ENCODE measurements at places on chromosomes 2 and 18.

GRCh38 chr2:178333851-178334250 is 117.1 kb downstream of the PRKRA start:
- DNase-seq: no peak

DNA sequence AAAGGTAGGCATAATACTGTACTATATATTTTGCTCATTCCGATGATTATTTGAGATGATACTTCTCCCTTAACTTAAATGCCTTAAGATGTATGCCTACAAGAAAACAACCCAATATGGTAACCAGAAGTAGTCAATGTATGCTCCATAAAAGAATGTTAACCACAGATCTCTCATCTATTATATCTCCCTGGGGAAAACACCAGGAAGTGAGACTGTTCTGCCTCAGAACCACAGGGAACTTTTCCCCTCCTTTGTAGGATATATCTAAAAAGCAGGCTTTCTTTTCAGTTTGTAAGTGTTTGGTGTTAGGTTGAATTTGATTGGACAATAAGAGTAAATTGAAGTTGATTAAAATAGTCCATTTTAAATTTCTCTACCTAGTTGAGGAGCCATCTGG is 1160.5 kb upstream of the NXPH2 start:
- no peak for DNase-seq

DNA sequence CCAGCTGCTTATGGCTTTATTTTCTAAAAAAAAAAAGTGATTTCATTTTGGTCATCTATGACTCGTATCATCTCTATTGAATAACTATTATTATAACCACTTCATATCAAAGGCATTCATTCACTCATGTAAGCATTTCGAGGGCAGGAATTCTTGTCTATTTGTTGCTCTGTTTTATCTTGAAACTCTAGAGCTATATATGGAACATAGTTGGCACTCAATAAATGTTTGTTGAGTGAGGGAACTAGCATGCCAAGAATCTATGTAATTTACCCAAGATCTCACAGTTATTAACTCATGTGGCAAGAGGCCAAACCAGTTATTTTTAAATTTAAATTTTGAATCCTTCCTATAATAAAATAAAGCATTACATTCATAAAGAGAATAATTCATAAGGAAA is 470.1 kb downstream of the TMX3 start:
- no peak for DNase-seq

DNA sequence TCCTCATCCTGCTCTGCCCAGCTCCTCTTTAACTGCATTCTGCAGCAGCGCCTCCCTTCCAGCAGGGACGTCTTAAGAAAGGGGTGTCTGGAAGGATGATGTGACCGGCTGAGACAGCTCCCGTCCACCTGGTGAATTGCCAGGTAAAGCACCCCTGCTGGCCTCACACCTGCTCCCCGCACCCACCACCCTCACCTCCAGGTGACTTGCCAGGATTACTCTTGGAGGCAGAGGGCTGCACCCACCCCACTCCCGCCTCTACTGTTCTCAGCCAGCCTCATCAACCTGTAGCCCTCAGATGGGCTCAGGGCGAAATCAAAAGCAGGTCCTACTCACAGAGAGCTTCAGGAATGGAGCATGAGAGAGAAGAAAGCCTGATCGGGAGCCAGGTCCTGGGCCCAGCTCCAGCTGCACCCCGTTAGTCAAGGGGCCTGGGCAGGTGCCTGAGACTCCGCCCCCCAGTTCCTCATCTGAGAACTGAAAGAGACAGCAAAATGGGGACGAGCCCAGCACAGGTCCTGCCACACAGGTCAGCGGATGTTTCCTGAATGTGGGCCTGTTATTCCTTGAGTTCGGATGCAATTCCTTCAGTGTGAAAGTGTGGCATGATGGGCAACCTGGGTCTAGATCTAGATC is 5.6 kb downstream of the ADRA2B start:
- DNase-seq: no peak

GRCh38 chr2:75077909-75078308 is 119.5 kb downstream of the POLE4 start:
- no peak for DNase-seq

GRCh38 chr2:237264480-237265219 is 149.3 kb downstream of the COL6A3 start:
- DNase-seq: no peak

DNA sequence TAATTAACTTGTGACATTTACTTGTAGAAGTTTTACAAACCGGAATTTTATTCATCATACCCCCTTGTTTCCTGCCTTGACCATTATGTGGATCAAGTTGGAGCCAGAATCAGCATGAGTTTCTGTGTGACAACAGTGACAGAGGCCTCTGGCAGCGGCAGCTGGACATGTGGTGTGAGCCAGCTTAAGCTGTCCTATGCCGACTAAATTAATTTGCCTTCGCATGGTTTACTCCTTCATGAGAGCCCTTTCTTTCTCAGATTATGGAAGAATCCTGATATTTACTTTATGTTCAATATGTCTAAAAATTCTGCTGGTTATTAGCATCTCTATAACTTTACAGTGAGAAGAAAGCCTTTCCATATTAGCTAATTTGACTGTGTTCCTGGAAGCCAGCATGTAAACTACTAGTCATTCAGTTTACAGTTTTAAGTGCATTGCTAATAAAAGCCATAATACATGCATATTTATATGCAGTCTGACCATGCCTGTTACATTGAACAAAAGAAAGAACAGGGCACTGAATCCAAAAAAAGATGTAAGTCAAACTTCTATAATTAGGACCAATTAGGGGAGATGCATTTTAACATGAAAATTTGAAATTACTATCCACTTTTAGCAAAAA is 495.8 kb upstream of the ACVR2A start:
- DNase-seq: no peak

DNA sequence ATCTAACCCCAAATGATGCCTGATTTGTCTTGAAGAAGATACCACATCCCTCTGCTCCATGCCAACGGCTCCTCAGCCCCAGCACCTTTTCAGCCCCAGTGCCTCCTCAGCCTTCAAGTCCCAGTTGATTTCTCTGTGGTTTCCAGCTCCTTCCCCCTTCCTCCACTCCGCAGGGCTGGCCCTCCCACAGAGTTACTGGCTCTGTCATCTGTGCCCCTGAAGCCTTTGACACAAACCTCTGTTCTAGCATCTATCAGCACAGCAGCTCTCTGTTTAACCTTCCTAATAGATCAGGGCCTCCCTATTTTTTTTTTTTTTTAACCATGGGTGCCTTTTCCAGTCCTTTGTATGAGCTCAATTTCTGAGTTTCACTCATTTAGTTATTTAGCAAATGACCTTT is 201.3 kb upstream of the CXCR4 start:
- no peak for DNase-seq

DNA sequence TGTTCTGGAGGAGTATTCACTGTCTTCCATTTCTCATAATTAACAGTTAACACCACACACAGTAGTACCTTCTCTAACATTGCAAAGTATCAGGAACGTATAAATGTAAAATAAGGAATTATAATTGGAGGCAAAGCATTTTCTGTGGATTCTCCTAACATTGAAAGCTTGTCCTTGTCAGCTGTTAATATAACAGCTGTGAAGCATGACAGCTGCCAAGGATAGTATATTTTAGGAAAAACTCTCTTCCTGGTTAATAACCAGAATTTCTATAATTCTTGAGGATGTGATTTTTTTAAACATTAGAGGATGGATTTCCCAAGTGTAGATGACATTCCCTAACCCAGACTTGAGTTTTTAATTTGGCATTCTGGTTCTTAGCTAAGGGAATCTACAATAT is 110.3 kb downstream of the EPC2 start:
- DNase-seq: no peak

DNA sequence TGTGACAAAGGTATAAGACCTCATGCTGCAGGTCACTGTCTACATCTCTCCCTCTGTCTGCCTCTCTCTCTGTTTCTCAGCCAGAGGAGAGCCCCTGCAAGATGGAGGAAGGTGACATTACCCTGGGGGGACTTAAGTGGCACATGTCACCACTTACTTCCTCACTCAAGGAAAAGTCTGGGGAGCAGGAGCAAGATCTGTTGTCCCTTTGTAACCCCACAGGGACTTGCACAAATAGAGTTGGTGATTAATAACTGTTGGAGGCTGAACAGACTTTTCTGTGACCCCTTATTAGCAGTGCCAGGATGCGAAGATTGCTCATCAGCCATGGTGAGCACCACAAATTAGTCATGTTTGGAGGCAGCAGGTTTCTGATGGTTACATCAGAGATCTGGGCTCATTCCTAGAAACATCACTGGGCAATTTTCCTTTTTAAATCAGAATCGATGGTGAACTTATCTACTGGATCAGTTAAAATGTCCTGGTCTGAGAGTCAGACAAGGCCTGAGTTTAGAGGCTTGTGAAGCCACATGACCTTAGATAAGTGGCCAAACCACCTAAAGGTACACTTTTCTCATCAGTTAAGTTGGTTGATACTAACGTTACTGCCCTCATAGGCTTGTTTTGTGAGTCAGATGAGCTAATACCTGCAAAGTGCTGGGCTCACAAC is 81.2 kb upstream of the LTBP1 start:
- DNase-seq: no peak

DNA sequence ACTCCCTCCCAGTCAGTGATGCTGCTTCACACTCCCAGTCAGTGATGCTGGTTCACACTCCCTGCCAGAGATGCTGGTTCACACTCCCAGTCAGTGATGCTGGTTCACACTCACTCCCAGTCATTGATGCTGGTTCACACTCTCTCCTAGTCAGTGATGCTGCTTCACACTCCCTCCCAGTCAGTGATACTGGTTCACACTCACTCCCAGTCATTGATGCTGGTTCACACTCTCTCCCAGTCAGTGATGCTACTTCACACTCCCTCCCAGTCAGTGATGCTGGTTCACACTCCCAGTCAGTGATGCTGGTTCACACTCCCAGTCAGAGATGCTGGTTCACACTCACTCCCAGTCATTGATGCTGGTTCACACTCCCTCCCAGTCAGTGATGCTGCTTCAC is 34.3 kb upstream of the KCNG2 start:
- no peak for DNase-seq

DNA sequence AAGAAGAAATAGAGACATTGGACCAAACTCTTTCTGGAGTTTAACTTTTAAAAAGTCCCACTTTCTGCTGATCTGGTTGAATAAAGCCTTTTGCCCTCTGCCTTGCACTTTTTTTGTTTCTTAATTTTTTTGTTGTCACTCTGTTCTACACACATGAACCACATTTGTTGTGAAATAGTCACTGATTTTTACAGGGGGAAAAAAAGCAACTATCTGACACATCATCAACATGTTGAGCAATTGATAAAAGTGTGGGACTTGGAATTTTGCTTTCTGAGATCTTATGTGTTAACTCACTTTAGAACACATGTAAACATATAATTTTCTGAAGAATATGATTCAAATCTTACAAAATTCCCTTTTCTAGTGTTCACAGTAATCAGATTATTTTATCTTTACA is 414.8 kb upstream of the FIGN start:
- DNase-seq: no peak

GRCh38 chr2:132923787-132924186 is 253.8 kb upstream of the LYPD1 start:
- no peak for DNase-seq

DNA sequence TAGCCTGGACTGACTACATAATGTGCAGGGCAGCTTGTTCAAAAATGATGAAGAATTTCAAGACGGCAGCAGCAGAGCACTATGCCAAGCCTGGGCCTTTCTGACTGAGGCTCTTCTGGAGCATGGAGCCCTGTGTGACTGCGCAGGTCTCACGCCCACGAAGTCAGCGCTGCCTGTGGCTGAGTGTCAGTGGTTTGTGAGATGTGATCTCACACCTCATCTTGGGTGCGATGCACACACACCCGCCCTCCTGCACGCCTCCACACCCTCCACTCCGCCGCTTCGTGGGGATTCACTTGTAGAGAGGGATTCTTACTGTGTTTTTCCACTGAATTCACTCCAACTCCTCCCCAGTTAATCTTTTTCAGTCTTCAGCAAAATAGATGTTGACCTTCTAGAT is 103.9 kb downstream of the VIT start:
- DNase-seq: no peak

GRCh38 chr2:200300638-200301314 is 5.7 kb upstream of the SPATS2L start:
- peak; percentile 67 for DNase-seq

GRCh38 chr2:37096568-37096967 is 12.2 kb downstream of the GPATCH11 start:
- no peak for DNase-seq

DNA sequence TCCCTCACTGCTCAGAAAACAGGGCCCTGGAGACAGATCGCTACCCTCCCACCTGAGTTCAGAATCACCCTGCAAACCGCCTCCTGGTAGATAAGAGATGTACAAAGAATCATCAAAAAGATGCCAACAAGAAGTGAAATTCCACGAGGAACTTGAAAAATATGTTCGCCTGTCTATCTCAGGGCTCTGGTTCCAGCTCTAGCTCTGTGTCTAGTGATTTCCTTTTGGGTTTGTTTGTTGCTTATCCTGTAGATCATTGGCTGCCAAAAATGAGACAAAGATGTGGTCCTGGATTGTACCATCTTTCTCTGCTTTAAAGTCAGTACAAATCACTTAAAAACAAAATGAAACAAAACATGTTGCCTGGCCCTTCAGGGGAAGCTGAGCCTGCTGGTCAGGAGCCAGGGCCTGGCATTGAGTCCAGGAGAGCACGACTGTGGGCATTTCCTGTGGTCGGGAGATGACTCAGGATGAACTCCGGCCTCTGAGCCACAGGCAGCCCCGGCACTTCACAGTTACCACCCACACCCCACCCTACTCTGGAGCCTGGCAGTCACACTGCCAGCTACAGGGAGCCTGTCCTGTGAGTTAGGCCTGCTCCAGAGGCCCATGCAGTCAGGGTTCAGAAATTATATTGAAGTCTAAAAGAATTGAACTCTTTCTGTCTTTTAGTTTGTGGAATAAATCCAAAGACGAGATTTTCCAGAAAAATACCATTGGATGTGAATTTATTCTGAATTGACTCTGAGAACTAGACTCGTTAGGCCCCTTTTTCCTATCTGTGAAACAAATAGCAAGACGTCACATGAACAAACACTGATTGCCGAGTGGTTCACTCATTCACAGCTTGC is 8.0 kb upstream of the ITGB6 start:
- peak; percentile 97 for DNase-seq

DNA sequence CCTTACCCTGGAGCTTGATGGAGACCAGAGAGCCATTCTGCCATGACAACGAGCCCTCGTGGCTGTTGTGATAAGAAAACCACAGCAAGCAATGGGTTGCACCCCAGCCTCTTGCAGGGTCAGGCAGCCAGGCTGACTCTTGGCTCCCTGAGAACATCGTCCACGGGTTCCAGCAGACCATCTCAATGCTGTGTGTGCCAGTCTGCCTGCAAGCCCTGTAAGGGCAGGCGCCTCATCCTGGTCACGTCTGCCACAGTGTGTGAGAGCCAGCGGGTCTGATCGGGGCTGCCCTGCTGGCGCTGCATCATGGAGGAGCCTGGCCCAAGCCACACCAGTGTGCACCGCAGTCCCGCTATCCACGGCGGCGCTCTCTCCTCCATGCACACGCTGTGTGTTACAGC is 71.0 kb upstream of the MGAT4A start:
- no peak for DNase-seq

GRCh38 chr2:159149747-159150146 is 136.8 kb downstream of the WDSUB1 start:
- DNase-seq: no peak
